IMR-90 (cell line): ENCODE measurements at places on chromosomes 13 and 19. TPM values are rescaled to one million over a fixed set of nuclear protein-coding genes. Genes with fewer than 3 reads are reported as not detected.

DNA sequence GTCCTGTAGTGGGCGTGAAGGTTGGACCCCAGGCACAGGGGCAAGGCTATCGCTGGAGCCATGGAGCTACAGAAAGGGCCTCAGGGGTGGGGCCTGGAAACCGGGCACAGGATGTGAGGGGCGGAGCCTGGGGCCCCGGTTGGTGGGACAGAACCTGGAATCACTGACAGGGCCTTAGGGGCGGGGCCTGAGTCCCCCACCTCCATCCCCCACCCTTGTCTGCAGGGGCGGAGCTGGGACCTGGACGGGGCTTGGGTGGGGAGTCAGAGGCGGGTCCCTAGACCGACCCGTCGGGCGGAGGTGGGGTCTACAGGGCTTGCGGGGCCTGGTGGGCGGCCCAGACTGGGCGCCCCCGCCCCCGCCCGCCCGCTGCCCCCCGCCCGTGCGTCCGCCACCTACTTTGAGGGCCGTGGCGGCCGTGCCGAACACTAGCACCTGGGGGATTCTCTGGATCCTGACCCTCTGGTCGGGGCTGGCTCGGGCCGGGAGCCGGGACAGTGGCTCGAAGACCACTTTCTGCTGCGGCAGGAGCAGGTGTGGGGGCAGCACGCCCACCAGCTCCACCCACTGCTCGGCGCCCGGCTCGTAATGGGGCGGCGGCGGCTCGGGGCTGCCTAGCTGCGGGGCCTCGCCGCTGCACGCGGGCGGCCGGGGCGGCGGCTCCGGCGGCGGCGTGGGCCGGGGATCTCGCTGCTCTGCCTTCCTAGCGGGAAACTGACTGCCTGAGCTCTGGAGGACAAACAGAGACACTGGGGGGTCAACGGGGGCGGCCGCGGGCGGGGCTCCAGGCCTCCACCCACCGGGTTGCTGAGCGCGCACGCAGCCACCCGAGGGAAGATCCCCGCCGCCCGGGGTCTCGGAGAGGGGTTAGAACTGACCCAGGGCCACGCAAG is 26.3 kb downstream of the DCAF15 start:
- no peak for DNase-seq

DNA sequence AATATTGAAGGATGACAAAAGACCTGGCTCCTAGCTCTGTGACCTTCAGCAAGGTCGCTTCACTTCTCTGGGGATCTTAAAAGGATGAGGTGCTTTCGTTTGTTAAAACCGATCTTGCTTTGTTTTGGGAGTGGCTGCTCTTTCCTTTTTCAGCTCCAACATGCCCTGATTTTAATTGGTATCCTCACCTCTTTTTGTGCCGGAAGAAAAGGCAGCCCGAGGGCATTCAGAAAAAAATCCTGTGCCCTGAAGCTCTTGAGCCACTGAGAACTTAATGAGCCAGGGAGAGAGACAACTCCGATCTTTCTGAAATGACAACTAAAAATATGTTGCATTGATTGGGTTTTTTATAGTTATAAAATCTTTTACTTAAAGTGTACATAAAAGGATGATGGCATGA is 19.4 kb downstream of the CLDN10 start:
- DNase-seq = no peak

- DNase-seq = no peak
These were observed 4.9 kb upstream of the MBD3L3 start for GRCh38 chr19:7063339-7063738.

GRCh38 chr13:107020393-107020792 is 452.5 kb upstream of the ARGLU1 start:
- no peak for DNase-seq

- DNase-seq = no peak
These were observed 88.2 kb downstream of the FREM2 start for GRCh38 chr13:38775085-38775484.

- DNase-seq = no peak
These were observed 26.1 kb upstream of the CYP2A7 start for GRCh38 chr19:40907968-40908735.

DNA sequence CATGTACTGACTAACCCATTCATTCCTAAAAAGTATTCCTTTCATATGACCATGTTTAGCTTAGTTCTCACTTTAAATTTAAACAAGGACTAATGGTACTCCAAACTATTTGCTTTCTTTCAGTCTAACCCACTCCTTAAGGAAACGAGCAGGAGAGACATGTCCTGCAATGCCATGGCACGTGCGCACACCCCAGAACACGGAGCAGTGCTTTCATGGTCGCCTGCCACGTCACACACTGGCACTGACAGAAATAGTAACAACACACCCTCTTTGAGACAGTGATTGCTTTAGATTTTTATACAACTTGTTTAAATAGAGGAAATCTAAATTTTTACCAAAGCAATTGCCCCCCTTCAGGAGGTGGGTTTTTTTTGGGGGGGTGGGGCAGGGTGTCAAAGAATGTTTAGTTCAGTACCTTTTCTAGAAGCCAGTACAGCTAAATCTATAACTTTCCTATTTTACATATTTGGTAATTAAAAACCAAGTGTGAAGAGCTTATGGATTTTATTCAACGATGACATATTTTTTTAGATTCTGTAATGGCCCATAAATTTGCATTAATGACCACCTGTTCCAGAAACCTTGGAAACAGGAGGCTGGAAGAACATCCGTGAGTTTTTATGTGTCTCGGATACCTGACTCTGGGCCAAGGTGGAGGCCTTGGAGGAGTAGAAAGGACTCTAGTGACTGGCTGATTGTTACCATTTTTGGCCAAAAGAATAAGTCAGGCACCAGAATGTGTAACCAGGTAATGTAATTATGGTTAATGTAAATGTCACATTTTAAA is 247.1 kb downstream of the DCT start:
- no peak for DNase-seq

DNA sequence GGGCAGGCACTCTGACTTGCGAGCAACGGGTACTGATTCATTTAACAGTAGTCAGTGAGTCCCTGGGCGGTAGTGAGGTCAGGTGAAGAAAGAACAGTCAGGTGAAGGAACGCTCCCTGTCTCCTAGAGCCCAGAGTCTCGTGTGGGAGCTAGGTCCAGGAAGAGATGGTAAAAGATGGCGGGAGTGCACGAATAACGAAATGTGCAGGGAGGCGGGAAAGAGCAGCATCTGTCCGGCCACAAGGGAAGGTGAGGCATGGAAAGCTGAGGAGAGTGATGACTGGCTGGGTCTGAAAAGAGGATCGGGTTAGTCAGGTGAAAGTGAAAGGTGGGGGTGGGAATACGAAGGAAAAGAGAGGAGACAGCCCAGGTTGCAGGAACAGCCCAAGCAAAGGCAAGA is 63.9 kb upstream of the SLC15A1 start:
- no peak for DNase-seq

GRCh38 chr19:18749362-18750231 is 41.5 kb downstream of the COMP start:
- no peak for DNase-seq

DNA sequence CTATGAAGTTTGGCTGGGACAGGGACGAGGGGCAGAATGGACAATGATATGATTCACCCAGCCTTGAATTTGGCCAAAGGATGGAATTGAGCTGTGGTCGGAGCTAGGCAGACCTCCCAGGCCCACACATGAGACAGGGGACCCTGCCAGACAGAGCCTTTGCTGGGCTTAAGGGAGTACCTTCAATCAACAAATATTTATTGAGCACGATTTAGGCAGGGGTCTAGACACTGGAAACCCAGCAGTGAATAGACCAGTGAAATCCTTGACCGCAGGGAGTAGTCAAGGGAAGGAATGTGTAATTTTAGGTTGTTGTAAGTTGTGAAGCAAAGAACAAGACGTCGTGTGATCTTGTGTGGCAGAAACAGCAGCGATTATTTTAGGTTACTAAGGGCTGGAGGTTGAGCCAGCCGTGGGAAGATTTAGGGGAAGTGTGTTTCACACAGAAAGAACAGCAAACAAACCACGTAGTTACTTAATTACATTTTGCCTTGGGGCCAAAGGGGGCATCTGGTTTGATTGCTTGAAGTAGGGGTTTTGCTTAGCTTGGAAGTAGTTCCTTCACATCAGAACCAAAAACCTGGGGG is 16.9 kb upstream of the AP1M2 start:
- DNase-seq = no peak

- DNase-seq = no peak
These were observed 5.9 kb downstream of the ANO8 start for GRCh38 chr19:17328517-17329365.

GRCh38 chr13:32895296-32895695 is 120.9 kb upstream of the KL start:
- DNase-seq = no peak

GRCh38 chr13:104895521-104895920 is 1639.9 kb downstream of the EFNB2 start:
- DNase-seq = no peak

DNA sequence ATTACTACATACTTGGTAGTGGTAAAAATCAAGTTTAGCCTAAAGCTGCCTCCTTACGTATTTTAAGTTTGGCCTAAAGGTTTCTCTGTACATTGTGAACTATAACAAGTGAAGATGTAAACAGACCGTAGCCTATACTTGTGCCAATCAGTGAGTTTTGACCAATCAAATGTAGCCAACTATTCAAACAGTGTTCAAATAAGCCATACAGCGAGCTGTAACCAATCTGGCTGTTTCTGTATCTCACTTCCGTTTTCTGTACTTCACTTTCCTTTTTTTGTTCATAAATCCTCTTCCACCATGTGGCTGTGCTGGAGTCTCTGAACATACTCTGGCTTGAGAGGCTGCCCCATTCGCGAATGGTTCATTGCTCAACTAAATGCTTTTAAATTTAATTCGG is 2504.6 kb downstream of the PCDH9 start:
- no peak for DNase-seq

GRCh38 chr13:99905814-99906213 is 65.8 kb downstream of the ZIC5 start:
- no peak for DNase-seq

DNA sequence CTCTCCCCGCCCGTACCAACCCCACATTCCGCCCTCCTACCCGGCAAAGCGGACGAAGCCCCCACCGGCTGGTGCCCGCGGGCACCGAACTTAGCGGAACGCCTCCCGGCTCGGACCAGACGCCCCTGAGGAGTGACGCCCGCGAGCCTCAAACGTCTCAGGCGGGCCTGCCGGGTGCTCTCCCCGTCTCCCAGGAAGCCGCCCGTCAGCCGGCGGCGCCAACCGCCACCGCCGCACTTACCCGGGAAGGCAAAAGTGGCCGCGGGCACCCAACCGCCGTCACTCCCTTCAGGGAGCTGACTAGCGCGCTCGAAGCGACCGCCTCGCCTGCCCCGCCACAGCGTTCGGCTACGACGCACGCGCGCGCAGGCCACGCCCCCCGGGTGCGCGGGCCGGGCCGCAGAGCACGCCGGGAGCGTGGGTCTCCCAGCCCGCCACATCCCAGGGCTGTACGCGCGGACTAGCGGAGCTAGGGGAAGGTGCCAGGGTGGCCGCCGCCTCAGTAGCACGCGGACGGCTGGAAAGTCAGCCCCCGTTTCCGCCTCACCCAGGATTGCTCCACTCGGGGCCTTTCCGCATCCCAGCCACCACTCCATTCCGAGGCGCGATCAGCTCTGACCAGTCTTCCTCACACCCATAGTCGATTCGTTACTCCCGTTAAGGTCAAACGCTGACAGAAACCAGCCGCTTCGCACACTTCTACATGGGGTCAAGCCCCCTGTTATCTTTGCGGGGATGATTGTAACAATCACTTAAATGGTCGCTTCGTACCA is at the start of gene TEX30:
TEX30 (minus strand) TSS at position 346 of the 773 bp plus-strand sequence. CDS start 3,760 bp downstream, outside the sequence.
- peak; percentile 76 for DNase-seq

DNA sequence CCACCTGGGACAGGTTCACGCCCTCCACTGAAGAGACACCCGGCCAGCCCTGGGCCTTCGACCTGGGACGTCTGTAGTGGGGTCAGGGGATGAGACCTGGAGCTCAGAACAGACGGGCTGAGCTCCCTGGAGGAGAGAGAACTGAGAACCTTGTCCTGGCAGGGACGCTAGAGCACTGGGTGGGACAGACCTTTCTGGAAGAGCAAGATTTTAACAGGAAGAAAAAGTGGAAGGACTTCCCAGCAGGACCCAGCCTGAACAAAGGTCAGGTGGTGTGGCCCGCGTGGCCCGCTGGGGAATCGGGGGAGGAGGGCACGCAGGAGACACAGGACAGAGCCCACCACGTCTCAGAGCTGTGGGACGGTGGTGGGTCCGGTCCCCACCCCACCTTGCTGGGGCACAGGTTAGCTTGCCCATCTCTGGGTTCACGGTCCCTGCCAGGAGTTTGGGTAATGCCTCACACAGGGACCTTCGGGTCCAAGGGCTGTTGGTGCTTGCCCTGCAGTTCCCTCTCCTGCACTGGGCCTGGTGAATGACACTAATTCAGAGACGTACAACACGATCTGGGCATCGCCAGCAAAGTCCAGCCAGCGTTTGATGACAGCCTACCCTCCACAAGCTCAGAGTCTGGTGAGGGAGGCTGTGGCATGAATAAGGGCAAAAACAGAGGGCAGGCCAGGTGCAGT is 1.2 kb upstream of the EFNA2 start:
- no peak for DNase-seq

DNA sequence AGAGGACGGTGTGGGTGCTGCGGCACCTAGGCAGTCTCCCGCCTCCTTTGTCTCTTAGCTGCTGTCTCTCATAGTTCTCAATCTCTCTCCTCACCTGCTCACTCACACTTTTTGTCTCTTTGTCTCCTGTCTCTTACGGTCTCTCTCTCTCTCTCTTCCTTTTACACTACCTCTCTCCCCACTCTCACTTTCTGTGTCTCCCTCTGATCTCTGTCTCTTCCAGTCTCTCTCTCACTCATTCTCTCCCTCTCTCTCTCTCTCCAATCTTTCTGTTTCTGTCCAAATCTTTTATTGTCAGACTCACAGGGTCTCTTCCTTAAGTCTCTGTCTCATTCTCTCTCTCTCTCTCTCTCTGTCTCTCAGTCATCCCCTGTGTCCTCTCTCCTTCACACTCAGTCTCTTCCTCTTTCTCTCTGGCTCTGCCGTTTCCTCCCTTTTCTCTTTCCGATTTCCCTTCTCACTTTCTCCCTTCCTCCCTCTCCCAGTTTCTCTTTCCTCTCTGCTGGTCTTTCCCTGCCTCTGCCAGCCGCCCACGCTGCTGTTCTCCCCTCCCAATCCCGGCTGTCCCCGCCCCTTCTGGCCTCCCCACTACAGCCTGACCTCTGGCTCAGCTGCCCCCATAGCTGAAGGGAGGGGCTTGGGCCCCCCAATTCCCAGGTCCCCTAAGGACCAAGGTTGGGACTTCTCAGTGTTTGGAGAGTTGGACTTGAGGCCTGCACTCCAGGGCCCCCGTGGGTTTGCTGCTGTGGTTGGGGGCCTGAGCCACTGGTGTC is at the start of gene PLEKHA4:
PLEKHA4 (minus strand) TSS at position 504 of the 773 bp plus-strand sequence. CDS start 997 bp downstream, outside the sequence.
- peak; percentile 49 for DNase-seq

- DNase-seq = no peak
These were observed 13.8 kb downstream of the CIC start for GRCh38 chr19:42282819-42283187.

DNA sequence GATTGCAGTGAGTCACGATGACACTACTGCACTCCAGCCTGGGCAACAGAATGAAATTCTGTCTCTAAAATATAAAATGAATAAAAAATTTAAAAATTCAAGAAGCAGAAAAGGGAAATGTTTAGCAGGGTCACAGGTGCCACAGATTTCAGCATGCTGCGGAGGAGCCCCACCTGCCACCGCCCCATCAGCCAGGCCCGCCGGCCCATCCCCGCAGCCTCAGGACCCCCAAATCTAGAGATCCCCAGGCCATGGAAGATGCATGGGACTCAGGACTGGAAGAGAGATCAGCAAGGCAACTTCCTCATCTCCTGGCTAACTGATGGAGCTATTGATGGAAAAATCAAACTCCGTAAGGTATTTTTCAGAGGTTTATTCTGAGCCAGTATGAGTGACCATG is 208.2 kb downstream of the UQCRFS1 start:
- DNase-seq = no peak

Gene TMEM59L
- under 0.01 and 0.28 TPM in 2 replicates for total RNA-seq

Gene ZNF865
- total RNA-seq = under 0.01 TPM in 2 replicates

Gene FFAR2
- not detected in 2 replicates for total RNA-seq

Gene YIPF2
- 53.6 and 61.5 TPM in 2 replicates for total RNA-seq

Gene SGTA
- 17.4 and 20.6 TPM in 2 replicates for total RNA-seq

Gene S1PR2
- 14.0 and 16.7 TPM in 2 replicates for total RNA-seq

Gene CYP4F8
- not detected in 2 replicates for total RNA-seq

Gene CLEC17A
- total RNA-seq = not detected in 2 replicates
